Inflammatory macrophage (primary cell): ENCODE measurements at places on chromosomes 7 and 10.
A peak's percentile ranks its signal among the peaks of the same experiment; 100 is the strongest.

DNA sequence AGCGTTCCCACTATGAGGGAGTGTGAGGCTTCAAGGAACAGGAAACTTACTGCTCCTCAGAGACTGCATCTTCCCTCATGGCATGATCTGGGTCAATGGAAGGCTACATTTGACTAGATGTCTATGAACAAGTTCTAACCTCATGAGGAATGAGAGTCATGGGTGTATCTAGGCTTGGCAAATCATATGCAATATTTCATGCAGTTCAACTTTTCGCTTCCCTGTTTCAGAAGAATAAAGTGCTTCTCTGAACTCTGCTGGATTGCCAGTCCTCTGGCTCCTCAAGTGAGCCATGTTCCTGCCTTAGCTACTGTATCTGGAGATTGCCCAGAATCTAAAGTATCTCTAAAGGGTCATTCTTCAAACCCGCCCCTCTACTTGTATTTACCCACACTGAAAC is 54.3 kb upstream of the SEMA3A start:
- peak; percentile 85 for DNase-seq

DNA sequence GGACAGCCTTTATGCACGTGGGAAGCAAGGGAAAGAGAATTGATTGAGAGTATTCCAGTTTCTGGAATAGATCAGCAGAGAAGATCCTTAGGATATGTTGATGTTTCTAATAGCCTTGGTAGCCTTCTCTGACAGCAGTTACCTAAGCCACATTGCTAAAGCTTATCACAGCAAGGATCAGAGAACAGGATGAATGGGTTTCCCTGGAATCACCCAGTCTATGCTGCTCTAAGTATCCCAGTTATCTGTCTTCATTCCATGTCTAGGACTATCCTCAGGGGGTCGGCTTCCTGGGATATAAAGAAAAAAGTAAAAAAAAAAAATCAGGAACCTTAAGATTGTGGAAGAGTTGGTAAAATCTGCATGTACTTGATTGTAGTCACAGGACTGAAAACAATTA is 352.0 kb upstream of the AKR1E2 start:
- DNase-seq = no peak

DNA sequence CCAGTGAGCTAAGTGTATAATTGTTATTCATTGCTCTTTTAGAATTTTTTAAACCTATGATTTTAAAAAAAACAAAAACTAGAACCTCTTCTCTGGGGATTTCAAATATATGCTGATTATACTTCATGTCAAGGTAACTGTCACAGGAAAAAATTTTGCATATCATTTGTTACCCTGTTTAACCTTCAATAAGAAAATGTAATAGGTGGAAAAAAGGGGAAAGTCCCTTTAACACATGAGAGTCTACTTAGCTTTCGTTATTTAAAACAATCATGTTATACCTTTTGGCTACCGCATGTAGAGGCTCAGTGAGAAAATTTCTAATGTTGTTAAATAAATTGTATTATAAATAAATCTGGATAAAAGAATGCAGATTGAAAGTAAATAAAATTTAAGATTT is 190.1 kb upstream of the AKR1E2 start:
- DNase-seq = no peak

GRCh38 chr10:54708021-54708420 is 93.0 kb downstream of the PCDH15 start:
- DNase-seq = no peak

GRCh38 chr7:45190406-45191165 is 33.0 kb downstream of the RAMP3 start:
- no peak for DNase-seq

GRCh38 chr7:134602881-134603451 is 43.7 kb upstream of the BPGM start:
- DNase-seq = peak; percentile 9

DNA sequence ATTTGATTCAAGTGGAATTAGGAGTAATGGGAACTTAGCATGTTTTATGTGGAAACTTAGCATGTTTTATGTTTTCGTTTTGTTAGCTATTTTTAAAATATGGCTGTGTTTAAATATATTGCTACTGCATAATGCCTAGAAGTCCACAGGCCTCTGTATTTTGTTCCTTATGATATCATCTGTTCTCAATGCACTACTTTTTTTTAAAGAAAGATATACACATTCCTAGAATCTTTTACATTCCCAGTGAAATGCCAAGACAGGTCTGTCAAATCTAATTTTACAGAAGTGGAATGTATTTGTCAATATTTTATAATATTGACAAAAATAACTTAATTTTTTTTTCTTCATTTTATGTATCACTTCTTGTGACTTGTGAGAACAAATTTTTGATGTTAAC is 51.6 kb downstream of the ST7 start:
- DNase-seq = no peak

- DNase-seq = no peak
Observed at GRCh38 chr10:83934062-83934461, 205.2 kb upstream of the GHITM start.

GRCh38 chr7:151389768-151390597 is 19.9 kb downstream of the WDR86 start:
- DNase-seq = peak; percentile 37

GRCh38 chr7:121083790-121084251 is 95.3 kb downstream of the CPED1 start:
- no peak for DNase-seq
